ENCODE measurements at places on chromosomes 2 and 18.
A peak's percentile ranks its signal among the peaks of the same experiment; 100 is the strongest.

GRCh38 chr2:171703574-171704347 lies 16.5 kb downstream of the DYNC1I2 start:
- peak; percentile 34 for DNase-seq

GRCh38 chr2:27025281-27025800 lies 7.4 kb upstream of the TMEM214 start:
- no peak for DNase-seq

- DNase-seq = no peak
These were observed 14.9 kb upstream of the DGKD start for GRCh38 chr2:233339427-233339826.

DNA sequence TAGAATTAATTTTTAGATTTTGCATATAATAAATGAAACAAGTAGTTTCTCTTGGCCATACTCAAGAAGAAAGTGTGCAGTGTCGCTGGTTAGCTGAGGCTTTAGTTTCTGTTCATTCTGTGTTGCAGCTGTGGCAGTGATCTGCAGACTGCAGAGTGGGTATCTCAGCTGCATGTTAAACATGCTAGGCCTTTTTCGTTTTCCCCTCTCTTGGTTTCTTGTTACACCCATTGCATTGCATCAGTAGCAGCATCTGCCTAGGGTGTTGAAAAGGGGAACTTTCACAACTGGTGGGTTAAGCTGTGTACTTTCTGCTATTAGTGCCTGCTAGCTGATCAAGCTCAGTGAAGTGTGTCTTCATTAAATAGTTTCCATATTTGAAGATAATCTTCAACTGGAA lies 51.3 kb downstream of the ACSL3 start:
- DNase-seq = peak; percentile 20

DNA sequence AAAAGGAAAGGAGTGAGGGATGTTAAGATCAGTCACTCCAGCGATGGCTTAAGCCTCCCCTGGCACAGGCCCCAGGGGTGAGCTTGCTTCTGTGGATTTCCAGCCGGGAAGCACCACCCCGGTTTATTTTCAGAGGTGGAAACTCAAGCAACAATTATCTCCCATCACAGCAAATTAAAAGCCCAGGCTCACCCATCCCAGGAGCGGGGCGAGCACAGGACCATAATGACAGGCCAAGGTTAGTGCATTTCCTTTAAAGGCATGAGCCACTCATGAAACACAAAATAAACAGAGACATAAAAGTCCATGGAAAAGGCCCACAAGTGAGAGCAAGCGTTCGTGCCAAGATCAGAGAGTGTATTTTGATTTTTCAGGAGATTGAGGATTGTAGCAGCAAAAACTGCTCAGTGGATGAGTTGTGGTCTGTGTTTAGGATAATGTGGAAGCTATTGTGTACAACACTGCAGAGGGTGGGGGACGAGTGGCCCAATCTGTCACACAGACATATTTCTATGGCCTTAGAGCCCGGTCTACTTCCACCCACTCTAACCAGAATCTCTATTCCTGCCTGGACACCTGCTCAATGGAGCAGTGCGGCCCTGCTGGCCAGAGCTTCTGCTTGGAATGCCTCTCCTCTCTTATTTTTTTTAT lies 111.4 kb upstream of the CDC42EP3 start:
- no peak for DNase-seq

DNA sequence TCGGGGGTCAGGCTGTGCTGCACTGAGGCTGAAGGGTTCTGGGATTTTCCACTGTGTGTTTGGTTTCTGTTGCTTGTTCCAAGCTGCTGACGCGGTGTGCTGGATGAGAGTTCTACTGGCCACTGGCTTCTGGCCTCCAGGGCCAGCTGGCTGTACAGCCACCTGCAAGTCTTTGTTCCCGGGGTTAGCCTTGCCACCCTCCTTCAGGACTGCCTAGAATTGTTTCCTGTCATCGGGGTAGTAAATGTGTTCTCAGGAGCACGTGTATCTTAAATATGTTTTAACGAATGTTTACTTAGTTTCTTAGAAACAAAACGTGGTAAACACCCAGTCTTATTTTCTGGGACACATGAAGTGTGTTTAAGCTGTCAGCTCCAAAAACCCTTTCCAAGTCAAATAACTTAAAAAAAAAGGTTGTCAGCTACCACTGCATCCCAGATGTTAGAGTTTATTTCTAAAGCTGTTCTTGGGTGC lies 231.2 kb downstream of the AGAP1 start:
- DNase-seq = no peak

- DNase-seq = no peak
These were observed 100.9 kb upstream of the SETBP1 start for GRCh38 chr18:44579745-44580144.

DNA sequence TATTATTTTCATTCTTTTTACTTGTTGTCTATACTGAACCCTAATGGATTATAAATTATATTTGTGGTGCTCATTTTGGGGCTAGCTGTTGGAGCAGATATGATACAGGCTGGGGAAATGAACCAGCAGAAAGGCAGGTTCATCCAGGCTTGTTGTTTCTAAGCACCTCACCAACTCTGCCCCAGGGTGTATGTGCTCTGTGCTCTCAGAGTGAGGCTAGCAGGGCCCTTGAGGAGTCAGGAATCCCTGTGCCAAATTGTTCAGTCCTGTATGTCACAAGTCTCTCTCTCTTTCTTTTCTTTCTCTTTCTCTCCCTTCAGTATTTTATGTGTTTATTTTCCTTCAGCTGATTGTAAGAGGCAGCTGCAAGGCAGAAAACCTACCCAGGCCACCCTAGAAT lies 181.1 kb upstream of the DPP10 start:
- DNase-seq = no peak

DNA sequence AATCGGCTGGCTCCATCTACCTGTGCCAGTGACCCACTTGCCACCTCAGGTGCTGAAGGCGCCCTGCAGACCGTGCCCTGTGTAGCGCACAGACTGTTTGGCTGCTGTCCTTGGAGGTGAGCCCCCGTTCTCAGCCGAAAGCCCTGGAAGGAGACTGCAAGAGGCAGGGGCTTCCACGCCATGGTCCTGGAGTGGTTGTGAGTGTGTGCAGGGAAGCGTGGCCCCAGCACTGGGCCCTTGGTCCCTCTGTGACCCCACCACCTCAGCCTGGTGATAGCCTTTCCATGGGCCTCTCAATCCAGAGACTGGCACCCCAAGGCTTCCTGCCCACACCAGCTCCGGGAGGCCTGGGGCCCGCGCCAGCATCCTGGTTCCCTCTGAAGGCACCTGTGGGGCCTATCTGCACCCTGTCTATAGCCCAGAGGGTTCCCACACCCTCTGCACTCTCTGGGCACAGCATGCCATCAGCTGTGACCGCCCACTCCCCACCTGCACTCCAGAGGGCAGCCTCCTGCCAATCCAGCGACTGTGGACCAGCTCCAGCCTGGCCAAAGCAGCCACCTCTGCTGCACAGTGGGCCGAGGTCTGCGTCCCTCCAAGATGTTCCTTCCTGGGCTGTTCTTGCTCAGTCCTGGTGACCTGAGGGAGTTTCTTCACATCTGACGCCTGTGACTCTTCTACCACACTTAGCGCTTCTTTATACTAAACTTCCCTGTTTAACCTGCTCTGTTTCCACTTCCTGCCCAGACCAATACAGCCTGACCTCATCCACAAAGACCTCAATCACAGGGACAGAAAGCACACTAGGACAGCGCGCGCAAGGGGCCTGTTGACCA lies 109.5 kb downstream of the EIPR1 start:
- no peak for DNase-seq

DNA sequence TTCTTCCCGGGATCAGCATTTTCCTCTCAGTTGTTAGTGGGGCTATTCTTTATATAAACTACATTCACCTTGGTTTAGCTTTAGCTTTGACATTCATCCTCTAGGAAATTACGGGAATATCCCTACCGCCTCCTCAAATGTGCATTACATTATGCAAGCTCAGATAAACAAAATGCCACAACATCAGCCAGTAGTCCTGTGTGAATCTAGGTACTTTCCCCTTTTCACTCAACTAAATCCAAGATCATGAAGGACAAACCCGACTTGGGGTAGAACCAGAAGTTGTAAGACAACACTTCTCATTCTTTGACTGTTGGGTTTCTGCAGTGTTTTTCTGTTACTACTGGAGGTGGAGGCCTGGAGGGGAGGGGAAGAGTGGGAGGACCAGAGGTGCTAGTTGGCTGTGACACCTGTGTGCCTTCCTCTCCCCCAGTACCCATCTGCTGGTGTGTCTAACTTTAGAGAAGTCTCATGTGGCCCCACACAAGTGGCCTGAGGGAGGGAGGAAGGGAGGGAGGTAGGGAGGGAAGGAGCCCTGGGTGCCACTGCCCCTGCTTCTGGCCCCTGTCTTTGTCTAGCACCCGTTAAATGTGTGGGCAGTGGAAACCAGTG lies 84.8 kb upstream of the BCL2L11 start:
- DNase-seq = no peak

GRCh38 chr2:230614913-230615332 lies 97.7 kb upstream of the CAB39 start:
- no peak for DNase-seq

DNA sequence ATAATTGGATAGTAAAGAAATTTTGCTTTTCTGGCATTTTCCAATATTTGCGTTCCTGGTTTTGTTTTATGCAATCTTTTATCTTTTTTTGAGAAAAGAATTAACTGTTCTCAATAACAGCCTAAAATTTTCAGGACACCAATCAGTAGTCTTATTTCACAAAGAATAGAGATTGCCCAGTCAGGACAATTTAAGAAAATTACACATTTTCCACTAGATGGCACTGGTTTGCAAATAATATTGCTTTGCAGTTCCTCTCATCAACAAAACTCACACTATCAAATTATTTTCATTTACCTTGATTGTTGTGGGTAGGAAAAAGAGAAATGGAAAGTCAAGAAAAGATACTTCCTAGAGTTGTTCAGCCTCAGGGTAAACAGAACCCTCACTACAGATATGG lies 2.4 kb upstream of the RBM45 start:
- peak; percentile 54 for DNase-seq

- no peak for DNase-seq
These were observed 9.6 kb downstream of the TRIM54 start for GRCh38 chr2:27291865-27292264.

GRCh38 chr2:204078003-204078698 lies 141.6 kb downstream of the ICOS start:
- DNase-seq = no peak

GRCh38 chr2:64276417-64277095 lies 132.3 kb upstream of the PELI1 start:
- no peak for DNase-seq

DNA sequence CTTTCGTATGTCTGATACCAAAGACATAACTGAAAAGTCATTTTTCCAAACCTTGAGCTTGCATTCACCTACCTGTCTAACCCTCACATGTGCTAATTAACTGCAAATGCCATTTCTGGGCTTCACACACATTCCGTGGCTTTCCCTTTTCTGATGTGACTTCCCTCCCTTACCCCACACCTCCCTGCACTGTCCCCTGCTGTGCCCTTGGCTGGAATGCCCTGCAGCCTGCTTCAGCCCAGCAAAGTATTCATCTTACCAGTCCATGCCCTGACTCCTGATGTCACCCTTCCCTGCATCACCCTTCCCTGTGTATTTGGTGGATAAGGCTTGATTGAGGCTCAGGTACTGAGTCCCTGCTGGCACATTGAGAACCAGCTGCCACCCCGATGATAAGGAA lies 12.2 kb downstream of the RETSAT start:
- DNase-seq = no peak

- no peak for DNase-seq
These were observed 176.4 kb upstream of the RAB6C start for GRCh38 chr2:129803032-129803431.

GRCh38 chr2:203261326-203262159 lies 22.7 kb downstream of the CYP20A1 start:
- DNase-seq = no peak

GRCh38 chr2:77602771-77603170 lies 80.6 kb upstream of the LRRTM4 start:
- DNase-seq = no peak

DNA sequence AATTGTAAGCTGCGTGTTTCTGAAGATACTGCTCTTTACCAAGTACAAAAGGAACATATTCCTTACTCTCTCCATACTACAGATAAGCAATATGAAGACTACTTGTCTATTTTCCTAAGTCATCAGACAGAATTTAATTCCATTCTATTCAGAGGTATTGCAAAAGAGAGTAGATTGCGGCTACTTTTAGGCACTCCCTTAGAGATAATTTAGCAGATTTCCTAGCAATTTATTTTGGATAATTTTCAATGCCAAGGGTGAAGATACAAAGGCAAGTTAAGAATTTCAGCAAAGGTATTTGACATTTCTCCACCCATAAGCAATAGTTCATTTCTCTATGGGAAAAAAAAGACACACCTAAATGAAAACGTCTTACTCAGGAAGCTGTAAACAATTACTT lies 161.1 kb downstream of the PDE1A start:
- DNase-seq = no peak

DNA sequence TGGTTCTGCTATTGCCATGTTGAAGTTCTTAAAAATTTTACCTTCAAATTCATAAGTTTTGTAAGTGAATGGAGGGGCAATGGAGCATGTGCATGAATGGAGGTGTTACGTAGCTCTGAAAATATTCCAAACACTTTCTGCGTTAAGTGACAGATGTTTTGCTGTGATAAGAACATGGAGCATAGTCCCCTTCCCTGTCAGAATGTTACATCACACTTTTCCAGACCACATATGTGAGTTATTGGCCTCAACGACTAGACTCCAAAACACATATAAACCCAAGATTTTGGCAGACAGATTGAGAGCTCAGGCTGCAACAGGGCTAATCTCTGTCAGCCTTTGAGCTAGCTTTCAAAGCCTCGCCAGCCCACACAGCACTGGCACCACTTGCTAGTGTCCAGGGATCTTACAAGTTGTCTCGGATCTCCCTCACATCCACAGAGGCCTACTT lies 27.2 kb upstream of the MFSD6 start:
- no peak for DNase-seq

DNA sequence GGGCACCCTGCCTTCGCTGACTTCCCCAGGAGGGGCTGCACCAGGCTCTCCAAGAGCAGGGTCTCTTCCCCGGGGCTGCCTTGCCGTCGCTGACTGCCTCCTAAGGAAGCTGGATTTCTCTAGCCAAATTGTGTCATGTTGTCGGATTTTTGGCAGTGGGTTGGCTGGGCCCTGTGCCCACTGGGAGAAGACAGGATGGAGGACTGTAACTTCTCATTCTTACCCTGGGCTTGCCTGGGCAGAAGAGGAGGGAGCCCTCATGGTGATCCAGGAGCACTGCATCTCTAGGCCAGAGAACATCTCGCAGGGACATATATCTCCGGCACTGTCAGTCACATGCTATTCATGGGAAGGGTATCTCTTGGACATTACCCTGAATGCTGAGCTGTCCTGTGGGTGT lies 6.3 kb downstream of the MYO7B start:
- no peak for DNase-seq

- DNase-seq = no peak
These were observed 863 bp upstream of the SIX2 start for GRCh38 chr2:45009928-45010701.

DNA sequence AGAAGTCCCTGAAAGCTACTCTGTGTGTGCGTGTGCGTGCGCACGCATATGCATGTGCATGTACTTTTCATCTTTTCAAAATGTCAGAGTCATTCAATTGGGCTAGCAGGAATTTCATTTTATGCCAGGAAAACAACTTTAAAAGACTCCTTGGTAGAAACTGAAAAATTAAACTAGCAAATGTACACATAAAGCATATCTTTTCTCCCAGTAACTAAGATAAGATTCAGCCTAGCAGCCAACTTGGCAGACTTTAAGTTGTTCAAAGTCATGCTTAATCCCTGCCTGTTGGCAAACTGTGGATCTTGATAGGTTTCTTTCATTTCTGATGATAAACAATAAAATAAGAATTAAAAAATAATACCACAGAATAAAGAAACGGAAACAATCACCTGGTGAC lies 1129.1 kb downstream of the LRP1B start:
- DNase-seq = no peak
